ENCODE measurements at places on chromosomes 6 and 20.

- no peak for DNase-seq
Measured at GRCh38 chr6:5999688-6000608, 6.8 kb downstream of the NRN1 start.

DNA sequence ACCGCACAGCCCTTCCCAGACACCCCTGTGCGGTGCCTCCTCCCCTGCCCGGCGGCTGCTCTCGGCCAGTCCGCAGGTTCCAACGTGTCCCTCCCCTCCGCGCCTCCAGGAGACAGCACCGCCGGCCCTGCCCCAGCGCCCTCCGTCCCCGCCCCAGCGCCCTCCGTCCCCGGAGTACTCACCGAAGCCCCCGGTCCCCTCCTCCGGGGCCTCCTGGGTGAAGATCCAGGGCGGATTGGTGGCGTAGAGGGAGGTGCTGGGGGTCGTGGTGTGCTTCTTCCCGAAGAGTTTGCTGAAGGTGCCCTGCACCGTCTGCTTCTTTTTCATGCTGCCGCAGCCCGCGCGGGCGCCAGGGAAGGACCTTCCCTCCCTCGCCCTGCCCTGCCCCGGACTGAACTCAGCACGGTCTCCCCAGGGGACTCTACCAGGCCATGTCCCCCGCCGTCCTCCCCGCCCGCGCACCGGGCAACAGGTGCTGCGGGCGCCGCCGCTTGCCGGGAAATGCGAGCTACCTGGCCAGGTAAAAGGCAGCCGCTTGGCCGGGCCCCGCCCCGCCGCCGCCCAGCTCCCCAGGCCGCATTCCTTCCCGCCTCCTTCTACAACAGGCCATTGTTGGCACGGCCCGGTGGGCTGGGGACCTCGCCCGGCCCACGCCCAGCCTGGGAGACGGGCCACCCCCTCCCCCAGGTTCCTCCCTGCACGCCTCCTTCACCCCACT, at the start of gene C6orf132:
C6orf132 (minus strand) TSS at position 503 of the 718 bp plus-strand sequence; CDS start at position 327, 176 bp downstream.
- DNase-seq: no peak

GRCh38 chr20:21308340-21308739, 5.2 kb downstream of the XRN2 start:
- no peak for DNase-seq

DNA sequence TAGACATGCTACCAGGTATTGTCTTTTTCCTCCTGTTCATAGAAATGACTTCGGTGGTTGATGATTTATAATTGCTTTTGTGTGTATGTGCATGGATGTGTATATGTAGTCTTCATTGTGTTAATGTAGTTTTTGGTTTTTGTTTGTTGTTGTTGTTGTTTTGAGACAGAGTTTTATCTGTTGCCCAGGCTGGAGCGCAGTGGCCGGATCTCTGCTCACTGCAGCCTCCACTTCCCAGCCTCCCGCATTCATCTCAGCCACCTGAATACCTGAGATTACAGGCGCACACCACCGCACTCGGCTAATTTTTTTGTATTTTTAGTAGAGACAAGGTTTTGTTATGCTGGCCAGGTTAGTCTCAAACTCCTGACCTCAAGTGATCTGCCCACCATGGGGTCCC, 75.2 kb downstream of the HFE start:
- DNase-seq: no peak

GRCh38 chr6:84871925-84872324, 107.5 kb upstream of the TBX18 start:
- no peak for DNase-seq

DNA sequence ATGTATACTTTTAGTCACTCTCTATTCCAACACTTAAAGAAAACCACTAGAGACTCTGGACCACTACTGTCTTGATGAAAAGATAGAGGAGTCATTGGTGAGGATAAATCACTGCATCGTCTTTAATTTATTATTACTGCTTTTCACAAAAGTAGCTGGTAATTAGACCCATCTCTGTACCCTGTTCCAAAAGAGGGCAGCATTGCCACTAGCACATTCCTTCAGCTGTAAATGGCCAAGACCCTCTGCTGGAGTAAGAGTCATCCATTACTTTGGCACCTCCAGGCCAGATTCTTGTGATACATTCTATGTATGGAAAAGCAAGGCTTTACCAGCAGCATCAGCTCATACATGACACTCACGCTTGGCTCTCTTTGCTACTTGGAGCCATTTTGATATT, 49.5 kb upstream of the PREP start:
- DNase-seq: no peak

GRCh38 chr20:32321390-32321789, 36.7 kb upstream of the ASXL1 start:
- no peak for DNase-seq

GRCh38 chr20:2386516-2387179, 5.9 kb downstream of the TGM6 start:
- no peak for DNase-seq

GRCh38 chr20:22339091-22339881, 245.1 kb downstream of the FOXA2 start:
- DNase-seq: no peak

GRCh38 chr6:147639279-147639678, 130.8 kb downstream of the SAMD5 start:
- DNase-seq: no peak

DNA sequence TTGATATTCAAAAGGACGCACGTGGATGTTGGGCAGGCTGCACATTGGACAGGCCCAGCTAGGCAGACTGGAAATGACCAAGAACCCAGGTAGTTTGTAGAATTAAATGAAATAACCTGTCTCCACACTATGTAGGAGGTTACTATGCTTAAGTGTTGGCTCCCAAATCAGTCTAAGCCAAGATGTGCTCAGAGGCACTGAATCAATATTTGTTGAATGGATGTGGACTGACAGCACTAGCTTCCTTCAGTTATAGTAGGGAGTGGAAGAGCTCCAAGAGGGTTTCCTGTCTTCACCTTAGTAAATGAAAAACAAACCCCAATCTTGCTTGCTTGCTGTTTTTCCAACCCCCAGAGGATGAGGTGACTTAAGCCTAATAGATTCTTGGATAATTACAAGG, 180.5 kb downstream of the JARID2 start:
- DNase-seq: no peak

- DNase-seq: no peak
Measured at GRCh38 chr20:24993337-24994185, 1.0 kb upstream of the APMAP start.

DNA sequence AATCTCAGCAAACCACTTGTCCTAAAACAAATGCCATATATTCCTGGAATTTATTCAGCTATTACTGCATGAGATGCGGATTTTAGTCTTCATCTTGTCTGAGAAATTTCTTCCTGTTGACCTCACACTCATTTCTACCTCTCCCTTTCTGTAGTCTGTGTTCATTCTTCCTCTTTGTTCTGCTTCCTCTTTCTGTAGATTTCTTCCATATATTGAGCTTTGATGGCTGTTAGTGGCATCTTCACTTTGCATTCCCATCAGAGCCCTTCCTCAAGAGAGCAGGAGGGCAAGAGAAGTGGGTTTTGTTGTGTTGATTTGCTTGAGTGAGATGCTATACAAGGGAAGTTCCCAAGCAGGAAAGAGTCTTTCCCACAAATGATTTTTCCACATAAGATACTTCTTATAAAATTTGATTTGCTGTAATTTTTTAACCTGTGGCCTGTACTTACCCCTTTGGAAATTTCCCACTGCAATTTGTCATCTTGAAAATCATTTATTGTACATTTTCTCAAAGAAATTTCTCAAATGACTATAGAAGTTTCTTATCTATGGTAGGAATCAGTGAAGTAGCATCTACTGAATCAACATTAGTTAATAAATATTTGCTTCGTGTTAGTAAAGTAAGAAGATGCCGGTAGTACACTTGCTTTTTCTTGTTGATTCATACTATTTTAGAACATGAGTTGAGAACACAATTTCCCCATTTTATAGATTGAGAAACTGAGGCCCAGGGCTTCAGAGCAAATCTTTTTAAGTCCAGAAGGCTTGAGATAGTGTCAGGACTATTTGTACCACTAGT, 43.8 kb downstream of the MAP3K4 start:
- no peak for DNase-seq

DNA sequence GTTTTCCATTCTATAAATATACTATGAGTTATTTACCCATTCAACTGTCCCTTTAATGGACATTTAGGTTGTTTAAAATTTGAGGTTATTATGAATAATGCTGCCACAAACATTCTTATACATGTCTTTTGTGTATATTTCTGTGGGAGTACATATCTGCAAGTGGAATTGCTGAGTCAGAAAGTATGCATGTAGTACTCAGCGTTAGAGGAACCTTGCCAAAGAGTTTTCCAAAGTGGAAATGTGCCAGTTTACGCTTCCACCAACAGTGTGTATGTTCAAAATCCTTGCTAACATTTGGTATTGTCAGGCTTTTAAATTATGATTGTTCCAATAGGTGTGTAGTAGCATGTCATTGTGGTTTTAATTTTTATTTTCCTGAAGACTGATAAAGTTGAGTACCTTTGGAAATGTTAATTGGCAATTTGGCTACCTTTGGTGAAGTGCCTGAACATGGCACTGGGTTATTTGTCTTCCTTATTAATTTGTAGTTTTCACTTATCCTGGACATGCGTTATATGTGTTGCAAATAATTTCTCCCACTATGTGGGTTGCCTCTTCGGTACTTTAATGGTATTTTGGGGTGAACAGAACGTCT, 341.2 kb downstream of the CD83 start:
- no peak for DNase-seq

DNA sequence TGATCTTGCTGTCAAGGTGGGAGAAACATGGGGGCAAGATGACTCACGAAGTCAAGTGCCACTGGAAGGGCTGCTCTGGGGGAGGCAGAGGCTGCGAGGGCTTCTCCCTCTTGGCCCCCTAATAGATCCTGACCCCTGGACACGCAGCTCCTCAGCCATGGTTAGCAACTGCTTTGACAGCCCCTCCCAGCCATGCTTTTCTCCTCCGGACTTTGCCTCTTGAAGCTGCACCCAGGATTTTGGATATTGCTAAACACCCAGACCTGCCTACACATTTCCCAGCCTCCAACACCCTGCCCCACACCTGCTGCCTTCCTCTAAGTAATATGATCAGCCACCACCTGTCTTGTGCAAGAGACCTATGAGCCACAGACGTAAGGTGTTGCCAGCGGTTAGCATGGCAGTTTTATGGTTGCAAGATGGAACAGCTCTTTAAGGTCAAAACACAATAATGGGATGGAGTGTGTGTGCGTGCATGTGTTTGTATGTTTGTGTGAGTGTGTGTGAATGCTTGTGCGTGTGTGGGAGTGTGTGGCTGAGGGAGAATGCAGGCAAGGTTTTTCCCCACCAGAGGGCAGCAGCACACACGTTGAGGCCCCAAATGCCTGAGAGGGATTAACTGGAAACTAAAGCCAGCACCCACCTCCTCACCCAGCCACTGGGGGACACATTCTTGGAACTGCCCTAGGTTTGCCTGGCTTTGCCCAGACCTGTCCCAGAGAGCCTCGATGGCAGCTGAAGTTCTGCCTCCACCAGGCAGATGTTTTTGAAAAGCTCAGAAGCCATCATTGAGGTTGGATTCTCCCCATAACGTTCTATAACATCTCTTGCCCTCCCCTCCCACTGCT, 2.5 kb downstream of the IP6K3 start:
- DNase-seq: peak; percentile 71

- no peak for DNase-seq
Measured at GRCh38 chr6:79842376-79843040, 104.8 kb downstream of the ELOVL4 start.

GRCh38 chr6:35311390-35312075, 13.9 kb downstream of the DEF6 start:
- no peak for DNase-seq

DNA sequence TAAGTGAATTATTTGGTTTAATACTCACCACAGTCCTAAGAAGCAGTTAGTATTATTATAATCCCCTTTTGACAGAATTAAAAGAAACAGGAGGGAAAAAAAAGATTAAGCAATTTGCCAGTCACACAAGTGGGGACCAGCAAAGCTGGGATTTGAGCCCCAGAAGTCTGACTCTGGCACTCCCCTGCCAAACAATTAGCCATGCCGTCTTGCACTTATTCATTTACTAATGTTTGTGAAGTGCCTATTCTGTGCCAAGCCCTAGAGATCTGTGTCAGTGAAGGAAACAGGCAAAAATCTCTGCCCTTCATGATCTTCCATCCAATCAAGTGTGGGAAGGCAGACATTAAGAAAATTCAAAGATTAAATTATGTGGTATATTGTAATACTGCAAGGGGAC, 126.0 kb upstream of the TOP1 start:
- no peak for DNase-seq

DNA sequence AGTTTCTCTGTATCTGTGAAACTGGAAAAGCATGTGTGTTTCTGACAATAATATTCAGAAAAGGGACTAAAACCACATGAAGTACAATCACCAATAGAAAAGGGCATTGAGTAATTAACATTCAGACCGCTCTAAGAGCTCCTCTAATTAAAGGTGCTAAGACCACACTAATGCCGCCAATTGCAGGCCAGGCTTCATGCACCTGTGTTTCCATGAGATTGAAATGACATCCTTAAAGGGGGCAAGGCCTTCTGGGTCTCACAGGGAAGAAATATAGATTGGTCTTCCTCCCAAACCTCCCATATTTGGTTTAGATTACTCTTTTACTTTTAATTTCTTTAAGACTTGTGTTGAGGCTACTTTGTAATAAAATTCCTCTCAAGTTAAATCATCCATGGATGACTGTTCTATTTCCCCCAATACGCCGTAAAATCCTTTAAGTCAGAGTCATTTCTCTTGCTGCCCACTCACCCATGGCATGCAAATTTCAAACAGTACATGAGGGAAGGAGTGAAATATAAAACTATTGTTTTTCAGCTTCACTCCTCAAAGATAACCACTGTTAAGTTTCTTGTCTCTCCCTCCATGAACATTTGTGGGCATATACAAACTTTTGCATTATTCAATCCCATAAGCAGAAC, 110.6 kb downstream of the UBE3D start:
- no peak for DNase-seq

DNA sequence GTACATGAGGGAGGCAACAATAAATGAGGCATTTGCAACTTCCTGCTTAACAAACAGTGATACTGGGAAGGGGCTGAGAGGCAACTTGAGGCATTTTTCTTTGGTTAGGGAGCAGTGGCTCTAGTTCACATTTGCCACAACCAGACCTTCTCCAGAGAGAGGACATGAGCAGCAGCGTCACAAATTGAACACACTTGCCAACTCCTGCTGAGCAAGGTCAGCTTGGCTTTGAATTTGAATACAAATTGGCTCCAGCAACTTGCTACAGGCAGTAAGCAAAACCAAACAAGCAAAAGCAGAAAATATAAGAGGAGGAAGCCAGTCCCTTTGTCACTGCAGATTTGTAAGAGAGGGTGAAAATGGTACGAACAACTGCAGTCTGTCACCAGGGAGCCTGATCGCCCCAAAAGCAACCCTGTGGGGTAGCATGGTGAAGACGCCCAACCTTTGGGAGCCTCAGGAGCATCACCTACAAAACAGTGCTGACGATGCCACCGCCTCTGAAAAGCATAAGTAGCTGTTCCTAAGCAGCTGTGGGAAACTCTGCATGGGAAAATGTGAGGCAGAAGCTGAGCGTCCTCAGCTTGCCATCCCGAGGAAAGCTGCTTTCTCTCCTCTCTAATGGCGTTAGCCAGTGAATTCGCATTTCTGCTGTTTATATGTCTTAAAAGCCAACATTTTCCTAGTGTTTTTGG, 378.7 kb downstream of the RNGTT start:
- no peak for DNase-seq
